CD4-positive, alpha-beta T cell treated with Interleukin-10 for 1 hour (primary cell): ENCODE measurements at places on chromosomes 5 and 9.
A peak's percentile ranks its signal among the peaks of the same experiment; 100 is the strongest.

- DNase-seq, result no peak
Observed at GRCh38 chr5:31396611-31397295, 135.1 kb downstream of the DROSHA start.

GRCh38 chr9:123028973-123029372, 4.5 kb upstream of the GPR21 start:
- no peak for DNase-seq

DNA sequence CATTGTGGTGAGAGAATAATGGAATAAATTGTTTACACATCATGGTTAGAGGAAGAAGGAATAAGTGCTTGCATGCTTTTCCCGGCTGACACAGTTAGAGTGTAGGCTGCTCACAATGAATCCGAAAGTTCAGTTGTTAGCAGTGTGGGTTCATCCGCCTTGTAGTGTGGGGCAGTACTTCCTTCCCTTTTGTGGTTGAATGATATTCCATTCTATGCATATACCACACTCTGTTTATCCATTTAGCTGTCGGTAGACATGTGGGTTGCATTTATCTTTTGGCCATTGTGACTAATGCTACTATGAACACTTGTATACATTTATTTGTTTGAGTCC, 84.0 kb downstream of the COL5A1 start:
- no peak for DNase-seq

DNA sequence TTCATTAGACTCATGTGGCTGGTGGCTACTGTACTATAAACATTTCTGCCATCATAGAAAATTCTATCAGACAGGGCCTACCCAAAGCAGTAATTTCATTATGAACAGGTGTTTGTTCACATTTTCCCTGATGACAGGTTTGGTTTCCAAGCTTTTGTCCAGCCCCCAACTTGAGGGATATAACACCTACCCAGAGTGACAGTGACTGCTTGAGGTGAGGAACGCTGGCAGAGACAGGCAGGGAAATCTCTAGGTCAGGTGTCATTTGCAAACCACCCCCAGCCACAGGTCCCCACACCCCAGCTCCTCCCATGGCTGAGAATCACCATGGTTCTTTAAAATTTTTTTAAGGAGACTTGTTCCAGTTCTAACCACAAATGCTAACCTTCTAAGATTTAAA, 25.5 kb downstream of the GOLM1 start:
- DNase-seq, result no peak

DNA sequence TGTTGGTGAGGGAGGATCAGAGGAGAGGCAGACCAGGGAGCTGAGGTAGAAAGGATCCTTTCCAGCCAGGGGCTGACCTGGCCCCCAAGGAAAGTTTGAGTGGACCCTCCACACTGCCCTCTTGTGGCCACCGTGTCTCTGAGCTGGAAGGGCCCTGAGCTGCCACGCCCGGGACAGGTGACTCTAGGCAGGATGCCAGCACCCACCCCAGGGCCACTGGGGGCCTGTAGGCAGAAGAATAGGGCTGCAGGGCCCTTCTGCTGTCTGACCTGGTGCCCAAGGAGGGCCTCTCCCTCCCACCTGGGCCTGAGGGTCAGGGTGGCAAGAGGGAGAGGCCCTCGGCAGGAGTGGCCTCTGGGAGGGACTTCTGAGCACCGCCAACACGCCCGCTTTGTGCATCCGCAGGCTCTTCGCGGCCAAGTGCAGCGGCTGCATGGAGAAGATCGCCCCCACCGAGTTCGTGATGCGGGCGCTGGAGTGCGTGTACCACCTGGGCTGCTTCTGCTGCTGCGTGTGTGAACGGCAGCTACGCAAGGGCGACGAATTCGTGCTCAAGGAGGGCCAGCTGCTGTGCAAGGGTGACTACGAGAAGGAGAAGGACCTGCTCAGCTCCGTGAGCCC, 76.8 kb downstream of the LMX1B start:
- peak; percentile 50 for DNase-seq

GRCh38 chr5:176722757-176723156, 75.5 kb downstream of the TSPAN17 start:
- DNase-seq, result no peak

DNA sequence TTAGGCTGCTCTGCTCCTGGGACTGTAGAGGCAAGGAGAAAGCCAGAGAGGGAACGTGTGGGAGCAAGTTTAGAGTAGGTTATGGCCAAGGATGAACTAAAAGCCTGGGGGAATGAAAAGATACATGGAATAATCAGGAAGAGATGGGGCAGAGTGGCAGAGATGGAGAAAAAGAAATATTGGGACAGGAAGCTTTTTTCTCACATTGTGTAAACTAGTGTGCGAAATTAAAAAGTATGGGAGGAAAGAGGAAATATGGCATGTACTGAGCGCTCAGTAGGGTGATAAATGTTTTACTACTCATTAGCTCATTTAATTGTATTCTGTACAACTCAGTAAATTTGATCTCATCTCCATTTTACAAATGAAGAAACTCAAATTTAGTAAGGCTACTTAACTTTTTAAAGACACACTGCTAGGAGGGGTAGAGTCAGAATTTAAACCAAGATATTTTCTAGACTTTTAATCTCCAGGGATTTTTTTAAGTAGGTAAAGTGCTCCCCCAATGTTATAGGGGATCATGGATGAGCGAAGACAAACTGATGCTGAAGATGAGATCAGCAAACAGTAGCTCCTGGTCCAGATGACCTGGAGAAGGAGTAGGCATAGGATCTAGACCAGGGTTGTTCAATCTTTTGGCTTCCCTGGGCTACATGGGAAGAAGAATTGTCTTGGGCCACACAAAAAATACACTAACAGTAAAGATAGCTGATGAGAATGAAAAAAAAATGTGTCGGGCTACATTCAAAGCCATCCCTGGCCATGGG, 30.8 kb downstream of the ALDH1A1 start:
- DNase-seq, result no peak

DNA sequence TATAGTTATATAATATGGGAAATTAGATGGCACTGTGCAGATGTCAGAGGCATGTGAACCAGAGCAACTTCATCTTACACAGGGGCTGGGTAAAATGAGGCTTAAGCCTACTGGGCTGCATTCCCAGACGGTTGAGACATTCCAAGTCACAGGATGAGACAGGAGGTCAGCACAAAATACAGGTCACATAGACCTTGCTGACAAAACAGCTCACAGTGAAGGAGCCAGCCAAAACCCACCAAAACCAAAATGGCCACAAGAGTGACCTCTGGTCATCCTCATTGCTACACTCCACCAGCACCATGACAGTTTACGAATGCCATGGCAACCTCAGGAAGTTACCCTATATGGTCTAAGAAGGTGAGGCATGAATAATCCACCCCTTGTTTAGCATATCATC, 479.4 kb downstream of the TLR4 start:
- no peak for DNase-seq

DNA sequence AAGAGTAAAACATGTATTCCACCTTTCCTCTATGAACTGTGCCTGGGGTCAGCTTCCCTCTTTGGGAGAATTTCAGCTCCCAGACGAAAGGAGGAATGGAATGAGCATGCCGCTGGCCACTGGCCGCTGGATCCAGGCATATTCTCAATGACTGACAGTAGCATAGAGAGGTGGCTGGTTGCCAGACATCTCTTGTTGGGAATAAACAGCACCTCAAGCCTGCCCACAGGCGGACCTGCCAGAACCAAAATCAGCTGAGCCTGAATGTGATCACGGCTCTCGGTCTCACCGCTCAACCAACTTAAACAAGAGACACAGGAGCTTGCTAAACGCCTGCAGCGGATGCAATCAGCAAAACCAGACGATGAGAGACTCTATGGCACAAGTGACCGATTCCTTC, 20.6 kb downstream of the TBC1D9B start:
- no peak for DNase-seq

GRCh38 chr5:151005187-151005949, 15.0 kb upstream of the GPX3 start:
- DNase-seq, result no peak

DNA sequence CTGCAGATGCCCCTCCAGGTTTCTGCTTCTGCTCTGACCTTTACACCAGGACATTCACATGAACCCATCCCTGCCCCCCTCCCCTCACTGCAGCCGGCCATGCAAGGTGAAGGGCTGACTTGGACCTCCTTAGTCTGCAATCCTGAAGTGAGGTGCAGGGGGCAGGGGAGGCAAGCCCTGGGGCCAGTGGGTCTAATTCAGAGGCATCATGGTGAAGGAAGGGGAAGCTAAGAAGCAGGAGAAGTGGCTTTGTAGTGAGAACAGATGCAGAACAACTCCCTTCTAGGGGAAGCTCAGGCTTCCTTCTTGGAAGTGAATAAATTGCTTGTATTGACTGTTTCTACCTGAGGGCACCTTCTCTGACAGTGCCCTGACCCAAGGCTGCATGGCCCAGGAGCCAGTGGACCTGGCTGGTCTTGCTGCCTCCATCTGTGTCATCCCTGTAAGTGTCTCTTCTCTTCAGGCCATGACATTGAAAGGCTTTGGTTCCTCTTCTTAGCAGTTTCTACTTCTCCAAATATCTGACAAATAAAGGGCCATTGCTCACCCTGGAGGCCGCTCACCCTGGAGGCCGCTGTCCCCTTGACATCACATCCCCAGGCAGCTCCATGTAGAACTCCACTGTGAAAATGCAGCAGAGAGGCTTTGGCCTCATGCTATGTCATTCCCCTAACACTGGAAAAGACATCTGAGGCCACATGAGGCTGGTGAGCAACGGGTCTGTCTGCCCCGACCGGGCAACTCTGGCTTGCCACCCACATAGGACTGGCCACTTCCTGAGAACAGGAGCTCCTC, 55.3 kb downstream of the GADD45G start:
- DNase-seq, result no peak

DNA sequence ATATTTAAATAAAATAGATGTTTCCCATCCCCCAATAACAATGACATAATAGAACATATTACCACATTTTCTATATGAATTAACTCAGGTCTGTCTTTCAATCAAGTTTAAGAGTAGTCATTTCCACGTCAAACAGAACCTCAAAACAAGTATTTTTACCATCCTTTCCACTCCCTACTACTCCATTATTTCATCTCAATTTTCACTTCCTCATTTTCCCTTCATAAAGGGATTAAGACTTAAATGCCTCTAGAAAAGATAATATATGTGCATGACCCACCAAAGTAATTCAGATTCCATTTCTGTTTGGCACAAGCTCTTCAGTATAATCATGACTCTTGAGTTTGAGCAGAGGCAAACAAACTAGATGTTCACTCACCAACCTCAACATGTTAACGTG, 40.4 kb downstream of the ELOVL7 start:
- no peak for DNase-seq

DNA sequence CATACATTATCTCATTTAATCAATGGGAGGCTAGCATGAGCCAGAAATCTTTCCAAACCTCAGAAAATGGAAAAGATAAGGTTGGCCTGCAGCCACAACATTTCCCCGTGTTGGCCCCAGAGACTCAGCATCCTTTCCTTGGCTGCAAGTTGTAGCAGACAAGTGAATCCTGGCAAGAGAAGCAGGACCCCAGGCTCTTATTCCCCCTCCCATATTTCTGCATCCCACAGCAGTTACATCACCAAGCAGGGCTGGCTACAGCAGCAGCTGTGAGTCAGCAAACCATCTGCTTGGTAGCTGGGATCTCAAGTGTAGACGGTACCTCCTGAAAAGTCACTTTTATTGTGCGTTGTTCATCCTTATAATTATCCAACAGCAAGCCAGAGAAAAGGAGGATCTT, 212.4 kb downstream of the GNA14 start:
- no peak for DNase-seq

GRCh38 chr9:124771867-124772679, 962 bp upstream of the NR6A1 start:
- DNase-seq, result peak; percentile 37

DNA sequence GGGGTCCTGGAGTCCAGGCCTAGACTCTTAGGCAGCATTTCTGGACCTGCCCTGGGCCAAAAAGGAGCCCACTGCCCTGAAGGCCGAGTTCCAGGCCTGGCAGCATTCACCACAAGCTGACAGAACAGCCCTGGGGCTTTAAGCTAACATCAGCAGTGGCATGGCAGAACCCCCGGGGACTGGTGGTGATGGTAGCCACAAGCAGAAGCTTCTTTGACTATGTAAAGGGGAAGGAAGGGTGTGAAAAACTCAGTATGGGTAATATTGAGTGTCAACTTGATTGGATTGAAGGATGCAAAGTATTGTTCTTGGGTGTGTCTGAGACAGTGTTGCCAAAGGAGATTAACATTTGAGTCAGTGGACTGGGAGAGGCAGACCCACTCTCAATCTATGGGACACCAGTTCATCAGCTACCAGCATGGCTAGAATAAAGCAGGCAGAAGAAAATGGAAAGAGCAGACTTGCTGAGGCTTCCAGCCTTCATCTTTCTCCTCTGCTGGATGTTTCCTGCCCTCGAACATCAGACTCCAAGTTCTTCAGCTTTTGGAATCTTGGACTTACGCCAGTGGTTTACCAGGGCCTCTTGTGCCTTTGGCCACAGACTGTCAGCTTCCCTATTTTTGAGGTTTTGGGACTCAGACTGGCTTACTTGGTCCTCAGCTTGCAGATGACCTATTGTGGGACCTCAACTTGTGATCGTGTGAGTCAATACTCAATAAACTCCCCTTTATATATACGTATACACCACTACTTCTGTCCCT, 661.0 kb upstream of the C9orf72 start:
- DNase-seq, result no peak

GRCh38 chr9:73179589-73179988, 27.9 kb downstream of the ANXA1 start:
- no peak for DNase-seq

GRCh38 chr9:90024409-90024808, 419.6 kb downstream of the GADD45G start:
- no peak for DNase-seq

DNA sequence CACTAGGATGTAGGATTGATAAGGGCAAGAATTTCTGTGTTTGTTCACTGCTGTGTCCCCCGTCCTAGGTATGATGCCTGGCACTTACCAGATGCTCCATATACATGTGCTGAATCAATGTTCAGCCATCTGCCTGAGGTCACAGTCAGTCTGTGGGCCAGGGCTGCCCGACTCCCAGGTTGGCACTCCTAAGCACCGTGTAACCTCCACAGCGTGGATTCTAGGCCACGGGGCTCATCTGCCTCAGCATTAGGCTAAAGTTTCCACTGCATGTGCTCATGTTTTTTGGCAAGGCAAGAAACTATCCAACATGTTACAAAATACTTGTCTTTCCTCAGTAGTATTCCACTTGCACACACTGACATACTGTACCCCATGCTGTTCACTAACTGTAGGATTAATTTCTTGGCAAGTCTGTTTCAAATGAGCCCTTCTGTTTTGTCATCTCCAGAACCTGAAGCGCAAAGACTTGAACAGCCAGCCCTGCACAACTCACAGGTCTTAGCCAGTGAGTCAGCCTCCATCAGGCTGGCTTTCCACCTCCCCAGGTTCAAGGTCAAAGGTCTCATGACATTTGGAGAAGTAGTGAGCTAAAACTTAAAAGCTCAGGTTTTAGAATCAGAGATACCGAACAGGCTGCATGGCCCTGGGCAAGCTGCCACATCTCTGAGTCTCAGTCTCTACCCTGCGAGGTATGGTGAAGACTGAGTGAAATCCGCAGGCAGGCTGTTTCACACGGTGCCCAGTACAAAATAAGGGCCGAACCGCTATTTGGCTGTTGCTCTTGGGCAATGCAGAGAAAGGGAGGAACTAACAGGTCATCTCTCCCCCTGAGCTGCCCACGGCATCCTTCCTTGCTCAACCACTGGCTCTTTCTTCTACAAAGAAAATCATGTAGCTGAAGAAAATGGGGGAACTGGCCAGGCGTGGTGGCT, 7.2 kb downstream of the TOR1A start:
- no peak for DNase-seq

- no peak for DNase-seq
Observed at GRCh38 chr5:94682814-94683520, 64.5 kb downstream of the SLF1 start.

- DNase-seq, result no peak
Observed at GRCh38 chr5:142601432-142601831, 84.5 kb downstream of the FGF1 start.

- no peak for DNase-seq
Observed at GRCh38 chr9:135886147-135886981, 21.0 kb downstream of the CAMSAP1 start.
